ENCODE measurements at places on chromosomes 2 and 18. TPM values are rescaled to one million over a fixed set of nuclear protein-coding genes. Genes with fewer than 3 reads are reported as not detected.

DNA sequence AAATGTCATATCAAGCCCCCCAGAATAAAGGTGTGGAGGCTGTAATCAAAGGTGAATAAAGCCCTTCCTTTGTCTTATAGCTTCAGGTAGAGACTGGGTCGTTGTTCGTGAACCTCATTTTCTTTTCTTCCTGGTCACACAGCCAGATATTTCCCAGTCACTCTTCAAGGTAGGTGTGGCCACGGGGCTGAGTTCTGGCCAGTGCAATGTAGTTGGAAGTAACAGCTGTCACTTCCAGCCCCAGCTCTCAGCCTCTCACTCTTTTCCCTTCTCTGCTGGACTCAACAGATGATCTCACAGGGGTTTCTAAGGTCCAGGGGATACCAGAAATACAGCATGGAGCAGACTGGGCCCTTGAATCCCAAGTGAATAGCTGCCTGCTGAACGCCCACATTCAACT is 15.8 kb upstream of the TRPM8 start:
- DNase-seq, result no peak

- DNase-seq, result peak; percentile 51
Measured at GRCh38 chr2:11784280-11784679, 37.8 kb downstream of the LPIN1 start.

DNA sequence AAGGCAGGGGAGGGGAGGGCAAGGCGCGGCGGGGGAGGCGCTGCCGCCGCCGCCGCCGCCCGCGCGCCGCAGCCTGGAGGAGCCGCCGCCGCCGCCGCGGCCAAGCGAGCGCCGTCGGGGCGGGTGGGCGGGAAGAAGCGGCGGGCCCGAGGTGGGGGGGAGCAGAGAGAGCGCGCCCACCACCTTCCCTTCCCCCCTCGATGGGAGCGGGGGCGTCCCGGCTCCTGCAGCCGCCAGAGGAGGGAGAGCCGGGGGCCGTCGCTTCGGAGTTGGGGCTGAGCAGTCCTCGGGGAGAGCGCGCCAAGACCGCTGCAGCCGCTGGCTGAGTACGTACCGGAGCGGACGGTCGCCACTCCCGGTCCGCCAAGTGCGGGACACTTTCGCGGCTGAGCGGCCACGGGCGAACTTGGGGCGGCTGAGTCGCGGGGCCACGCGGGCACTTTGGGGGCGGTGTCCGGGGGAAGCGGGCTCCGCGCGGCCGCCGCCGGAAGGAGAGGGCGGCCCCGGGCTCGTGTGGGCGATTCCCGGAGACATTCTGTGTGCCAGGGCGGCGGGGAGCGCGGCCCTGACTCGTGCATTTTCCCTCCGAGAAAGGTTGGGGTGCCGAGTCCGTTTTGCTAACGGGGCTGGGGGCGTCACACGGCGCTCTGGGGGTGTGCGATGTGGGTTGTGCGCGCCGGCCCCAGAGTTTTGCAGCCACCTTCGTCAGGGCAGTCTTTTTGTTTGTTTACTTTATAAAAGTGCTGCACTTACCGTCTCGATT is at the start of gene NAB1:
TSS of gene NAB1 (plus strand) at position 49 of the 763 bp plus-strand sequence. CDS start 10,094 bp downstream, outside the sequence.
- peak; percentile 89 for DNase-seq

- peak; percentile 69 for DNase-seq
Measured at GRCh38 chr2:3608373-3609278, 13.7 kb downstream of the COLEC11 start.

DNA sequence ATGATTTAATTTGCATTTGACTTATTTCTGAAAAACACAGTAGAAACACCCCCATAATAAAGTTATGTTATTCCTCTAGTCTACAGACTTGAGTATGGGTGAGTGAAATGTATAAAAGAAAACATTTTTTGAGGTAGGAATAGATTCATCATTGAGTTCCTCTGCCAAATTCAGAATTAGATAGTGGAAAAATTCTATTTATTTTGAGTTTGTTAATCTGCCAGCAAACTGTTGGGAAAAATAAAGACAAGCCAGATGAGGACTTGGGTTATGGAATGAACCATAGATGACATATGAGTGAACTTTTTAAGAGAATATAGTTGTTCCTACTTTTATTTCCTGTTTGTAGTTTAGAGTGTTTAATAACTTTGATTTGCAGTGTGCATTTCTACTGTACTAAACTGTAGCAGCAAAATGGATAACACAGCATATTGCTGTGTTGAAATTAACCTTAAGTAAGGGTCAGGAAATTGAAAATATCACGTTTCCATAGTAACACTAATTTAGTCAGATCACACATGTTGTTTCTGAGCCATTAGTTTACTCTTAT is 35.6 kb upstream of the PNPT1 start:
- DNase-seq, result no peak

The SERPINB13 gene
- not detected for total RNA-seq

DNA sequence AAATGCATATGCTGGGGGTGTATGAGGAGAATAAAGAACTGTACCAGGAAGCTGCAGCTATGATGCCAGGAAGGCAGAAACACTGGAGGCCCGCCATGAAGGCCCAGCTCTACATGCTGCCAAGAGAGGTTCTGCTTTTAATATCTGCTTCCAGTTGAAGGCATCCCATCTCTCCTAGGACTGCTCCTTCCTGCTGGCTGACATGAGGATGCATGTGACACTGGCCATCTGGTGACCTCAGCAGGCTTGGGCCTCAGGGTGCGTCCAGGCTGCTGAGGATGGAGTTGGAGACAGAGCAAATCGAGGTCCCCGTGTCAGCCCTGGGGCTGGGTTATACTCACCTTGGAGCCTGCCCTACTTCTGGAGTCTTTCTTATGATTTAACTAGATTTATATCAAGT is 49.0 kb downstream of the PSMG2 start:
- DNase-seq, result no peak

- no peak for DNase-seq
Measured at GRCh38 chr2:16382451-16382850, 283.2 kb downstream of the CYRIA start.

- DNase-seq, result no peak
Measured at GRCh38 chr2:151729415-151729811, 4.9 kb downstream of the NEB start.

DNA sequence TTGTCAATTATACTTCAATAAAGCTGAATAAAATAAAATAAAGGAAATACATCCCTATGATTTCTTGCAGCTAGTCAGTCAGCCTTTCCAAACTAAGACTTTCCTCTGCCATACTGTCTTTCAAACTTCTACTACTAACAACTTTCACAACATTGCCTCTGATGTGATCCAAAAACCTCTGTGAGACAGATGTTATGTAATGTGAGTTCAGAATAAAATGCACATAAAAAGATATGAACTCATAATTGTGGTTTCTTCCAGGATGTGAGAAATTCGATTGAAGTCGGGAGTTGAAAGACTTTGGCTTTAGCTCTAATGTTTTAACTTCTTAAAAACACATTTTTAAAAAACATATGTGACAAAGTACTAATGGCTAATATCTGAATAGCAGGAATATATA is 98.7 kb downstream of the PIGN start:
- no peak for DNase-seq

DNA sequence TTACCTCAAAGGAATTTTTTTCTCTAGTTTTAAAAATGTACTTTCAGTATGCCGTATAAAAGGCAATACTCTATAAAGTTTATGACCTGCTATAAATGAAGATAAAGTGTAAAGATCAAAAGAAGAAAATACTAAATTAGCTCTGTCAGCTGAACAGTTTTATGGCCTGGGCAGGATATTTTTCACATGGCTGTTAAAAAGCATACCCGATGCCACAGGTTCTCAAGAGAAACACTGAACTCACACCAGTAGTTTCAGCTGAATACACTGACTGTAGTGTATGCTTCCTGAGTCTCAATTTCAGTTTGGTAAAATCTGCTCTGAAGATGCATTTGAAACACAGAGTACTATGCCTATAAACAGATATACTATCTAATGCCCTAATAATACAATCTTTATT is 126.0 kb downstream of the PIGN start:
- no peak for DNase-seq
